Anterior cingulate cortex (tissue), 58 donors: ENCODE measurements at places on chromosomes 2 and 18.

- DNase-seq: no peak
Measured at GRCh38 chr2:214547931-214548330, 137.1 kb downstream of the VWC2L start.

GRCh38 chr2:29744976-29745375 is 176.4 kb downstream of the ALK start:
- DNase-seq: no peak

DNA sequence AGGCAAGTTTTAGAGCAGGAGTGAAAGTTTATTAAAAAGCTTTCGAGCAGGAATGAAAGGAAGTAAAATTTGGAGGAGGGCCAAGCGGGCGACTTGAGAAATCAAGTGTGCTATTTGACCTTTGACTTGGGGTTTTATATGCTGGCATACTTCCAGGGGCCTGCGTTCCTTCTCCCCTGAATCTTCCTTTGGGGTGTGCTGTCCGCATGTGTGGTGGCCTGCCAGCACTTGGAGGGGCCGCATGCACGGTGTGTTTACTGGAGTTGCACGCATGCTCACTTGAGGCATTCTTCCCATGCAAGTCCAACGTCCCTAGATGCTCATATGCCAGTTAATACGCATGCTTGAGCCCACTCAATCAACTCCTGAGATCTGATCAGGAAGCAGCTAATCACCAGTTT is 78.3 kb upstream of the MAP4K4 start:
- no peak for DNase-seq

DNA sequence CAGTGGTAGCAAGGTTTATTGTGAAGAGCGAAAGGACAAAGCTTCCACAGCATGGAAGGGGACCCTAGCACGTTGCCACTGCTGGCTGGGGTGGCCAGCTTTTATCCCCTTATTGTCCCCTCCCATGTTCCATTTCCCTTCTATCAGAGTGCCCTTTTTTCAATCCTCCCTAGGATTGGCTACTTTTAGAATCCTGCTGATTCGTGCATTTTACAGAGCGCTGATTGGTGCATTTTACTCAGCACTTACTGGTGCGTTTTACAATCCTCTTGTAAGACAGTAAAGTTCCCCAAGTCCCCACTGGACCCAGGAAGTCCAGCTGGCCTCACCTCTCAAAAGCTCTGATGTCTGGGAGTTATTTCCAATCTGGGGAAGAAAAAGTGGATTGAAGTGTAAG is 90.1 kb downstream of the CD8B2 start:
- DNase-seq: no peak

DNA sequence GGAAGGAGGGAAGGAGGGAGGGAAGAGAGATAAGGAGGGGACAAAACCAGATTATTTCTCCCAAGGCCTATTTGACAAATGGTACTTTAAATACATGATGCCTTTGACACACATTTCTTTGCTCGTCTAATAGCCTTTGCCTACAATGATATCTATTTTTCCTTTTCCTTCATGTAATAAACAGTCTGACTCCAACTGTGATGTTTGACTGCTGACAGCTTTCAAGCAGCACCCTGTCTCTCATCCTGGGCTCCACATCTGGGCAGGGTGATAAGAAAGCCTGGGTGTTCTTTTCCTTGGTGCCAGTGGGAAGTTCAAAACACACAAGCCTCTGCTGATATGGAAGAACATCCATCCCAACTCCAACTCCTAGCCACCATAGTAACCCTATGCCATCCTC is 1277.7 kb upstream of the NXPH2 start:
- DNase-seq: no peak

DNA sequence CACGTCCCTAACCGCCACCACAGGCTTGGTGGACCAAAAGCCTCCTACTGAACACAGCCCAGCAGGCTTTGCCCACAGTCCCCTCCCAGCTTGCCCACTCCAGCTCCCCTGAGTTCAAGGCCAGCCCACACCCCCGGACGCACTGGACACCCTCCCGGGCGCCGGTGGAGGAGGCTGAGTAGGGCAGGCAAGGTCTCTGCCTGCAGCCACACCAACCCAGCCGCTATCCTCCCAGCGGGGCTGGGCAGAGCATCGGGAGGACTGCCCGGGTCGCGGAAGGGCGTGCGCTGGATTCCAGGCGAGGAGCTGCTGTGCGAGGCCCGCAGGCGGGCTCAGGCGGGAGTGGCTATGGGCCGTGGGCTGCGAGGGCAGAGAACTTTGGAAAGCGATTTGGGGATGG is 49.5 kb downstream of the PLEKHB2 start:
- no peak for DNase-seq

- no peak for DNase-seq
Measured at GRCh38 chr2:153096272-153096671, 377.9 kb downstream of the ARL6IP6 start.

GRCh38 chr2:19131871-19132270 is 226.6 kb downstream of the OSR1 start:
- DNase-seq: no peak

GRCh38 chr18:42183746-42184145 is 228.7 kb downstream of the PIK3C3 start:
- no peak for DNase-seq

GRCh38 chr18:3367491-3368091 is 82.4 kb upstream of the TGIF1 start:
- DNase-seq: no peak

GRCh38 chr2:222861411-222862105 is 722 bp downstream of the ACSL3 start:
- no peak for DNase-seq

GRCh38 chr2:29063056-29063455 is 11.3 kb downstream of the PCARE start:
- DNase-seq: peak; percentile 16

GRCh38 chr2:11658208-11659114 is 11.5 kb downstream of the NTSR2 start:
- DNase-seq: no peak

GRCh38 chr2:214652473-214652872 is 157.0 kb downstream of the BARD1 start:
- DNase-seq: no peak

DNA sequence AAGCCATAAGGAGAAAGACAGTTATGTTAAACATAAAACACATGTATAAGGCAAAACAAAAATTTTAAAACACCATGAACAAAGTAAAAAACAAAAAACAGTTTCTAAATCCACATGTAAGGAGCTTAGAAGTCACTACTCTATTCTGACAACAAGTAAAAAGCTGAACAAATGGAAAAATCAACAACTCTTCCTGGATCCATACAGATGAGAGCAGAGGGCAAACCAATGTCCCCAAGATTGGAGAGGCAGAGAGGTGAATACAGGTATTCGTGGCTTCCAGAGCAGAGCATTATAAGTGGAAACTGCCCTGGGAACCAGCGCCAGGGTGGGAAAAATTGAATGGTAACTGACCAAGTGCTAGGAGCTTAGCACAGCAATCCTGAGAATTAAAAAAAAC is 93.5 kb downstream of the SPIRE1 start:
- DNase-seq: no peak

GRCh38 chr2:179951680-179952079 is 55.4 kb downstream of the CWC22 start:
- DNase-seq: no peak

GRCh38 chr2:188693111-188693510 is 281.1 kb upstream of the COL3A1 start:
- no peak for DNase-seq

- no peak for DNase-seq
Measured at GRCh38 chr2:37631292-37631691, 40.1 kb downstream of the CDC42EP3 start.

GRCh38 chr2:234494361-234495250 is 2.3 kb downstream of the ARL4C start:
- DNase-seq: no peak

GRCh38 chr2:20450201-20450999 is 3.5 kb downstream of the RHOB start:
- DNase-seq: peak; percentile 85
